HCT116 (cell line): ENCODE measurements at places on chromosomes 1 and 21.

- no peak overlapping the region for H3K4me3 ChIP-seq
- H3K27ac ChIP-seq = no peak overlapping the region
- no peaks in the 10 kb centered on the region for H3K4me1 ChIP-seq
- no peak for DNase-seq
These were observed 45.8 kb downstream of the FOXD2 start for GRCh38 chr1:47483651-47484050.

DNA sequence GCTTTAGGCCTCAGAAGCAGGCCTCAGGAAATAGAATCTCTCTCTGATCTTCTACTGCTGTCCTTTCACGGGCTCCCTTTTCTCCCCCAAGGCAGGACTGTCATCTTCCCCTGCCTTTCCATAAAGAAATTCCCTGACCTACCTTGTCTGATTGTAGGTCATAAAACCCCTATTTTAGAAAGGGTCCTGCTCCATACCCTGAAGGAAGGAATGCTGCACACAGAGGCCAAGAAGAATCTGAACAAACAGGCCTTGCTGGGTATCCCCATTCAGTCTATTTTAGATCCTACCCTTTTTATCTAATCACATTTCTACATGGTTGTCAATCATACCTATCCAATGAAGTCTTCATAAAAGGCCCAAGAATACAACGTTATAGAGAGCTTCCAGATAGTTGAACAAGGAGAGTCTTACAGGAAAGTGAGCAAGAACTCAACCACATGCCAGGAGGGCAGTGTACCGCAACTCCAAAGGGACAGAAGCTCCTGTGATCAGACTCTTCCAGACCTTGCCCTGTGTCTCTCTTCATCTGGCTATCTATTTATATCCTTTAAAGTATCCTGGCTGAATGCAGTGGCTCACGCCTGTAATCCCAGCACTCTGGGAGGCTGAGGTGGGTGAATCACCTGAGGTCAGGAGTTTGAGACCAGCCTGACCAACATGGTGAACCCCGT is 93.1 kb downstream of the SLC16A1 start:
- H3K27me3 ChIP-seq = no peaks in the 10 kb centered on the region
- H3K36me3 ChIP-seq = no peaks in the 10 kb centered on the region
- no peak for DNase-seq
- H3K27ac ChIP-seq = no peak overlapping the region
- H3K4me3 ChIP-seq = no peak overlapping the region

DNA sequence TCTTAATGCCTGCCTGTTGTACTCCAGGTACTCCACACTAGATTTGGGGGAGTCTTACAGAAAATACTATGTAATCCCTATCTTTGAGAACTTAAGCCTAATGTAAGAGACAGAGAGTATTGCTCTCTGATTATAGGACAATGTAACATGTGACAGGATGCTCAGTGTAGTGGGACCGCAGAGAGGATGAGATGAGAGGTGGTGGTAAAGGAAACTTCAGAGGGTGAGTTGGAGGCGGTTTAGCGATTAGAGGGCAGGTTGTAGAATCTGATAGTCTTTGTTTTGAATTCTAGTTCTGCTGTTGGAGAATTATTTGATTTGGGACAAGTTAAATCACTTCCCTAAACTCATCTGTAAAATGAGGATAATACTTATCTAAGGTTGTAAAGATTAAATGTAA is 5.4 kb downstream of the SOAT1 start:
- no peak overlapping the region for H3K27ac ChIP-seq
- no peak overlapping the region for H3K4me3 ChIP-seq
- no peaks in the 10 kb centered on the region for H3K36me3 ChIP-seq

- 0 out of 2 replicates have a peak, but pooled peaks cover 5% of the 10 kb centered on the region for H3K36me3 ChIP-seq
- no peak overlapping the region for H3K4me3 ChIP-seq
These were observed 39.1 kb upstream of the FHAD1 start for GRCh38 chr1:15207829-15208429.

DNA sequence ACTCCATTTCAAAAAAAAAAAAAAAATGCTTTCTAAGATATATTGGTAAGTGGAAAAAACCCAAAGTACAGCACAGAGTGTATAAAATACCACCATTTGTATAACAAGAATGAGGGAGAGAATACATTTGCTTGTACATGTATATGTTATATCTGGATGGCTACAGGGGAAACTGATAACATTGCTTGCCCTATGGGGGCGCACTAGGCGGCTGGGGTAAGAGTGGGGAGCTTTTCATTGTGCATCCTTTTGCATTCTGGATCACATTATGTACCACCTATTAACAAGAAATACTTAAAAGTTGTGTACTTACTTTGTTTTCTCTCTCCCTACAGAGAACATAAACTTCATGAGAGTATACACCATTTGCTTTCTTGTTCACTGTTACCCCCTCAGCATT is 28.6 kb upstream of the OPRD1 start:
- H3K27me3 ChIP-seq = no peaks in the 10 kb centered on the region
- DNase-seq = no peak
- H3K27ac ChIP-seq = no peak overlapping the region
- H3K4me1 ChIP-seq = no peaks in the 10 kb centered on the region
